Psoas muscle (tissue), 8 donors: ENCODE measurements at places on chromosomes 11 and 22. TPM values are rescaled to one million over a fixed set of nuclear protein-coding genes. Genes with fewer than 3 reads are reported as not detected.
A peak's percentile ranks its signal among the peaks of the same experiment; 100 is the strongest.

DNA sequence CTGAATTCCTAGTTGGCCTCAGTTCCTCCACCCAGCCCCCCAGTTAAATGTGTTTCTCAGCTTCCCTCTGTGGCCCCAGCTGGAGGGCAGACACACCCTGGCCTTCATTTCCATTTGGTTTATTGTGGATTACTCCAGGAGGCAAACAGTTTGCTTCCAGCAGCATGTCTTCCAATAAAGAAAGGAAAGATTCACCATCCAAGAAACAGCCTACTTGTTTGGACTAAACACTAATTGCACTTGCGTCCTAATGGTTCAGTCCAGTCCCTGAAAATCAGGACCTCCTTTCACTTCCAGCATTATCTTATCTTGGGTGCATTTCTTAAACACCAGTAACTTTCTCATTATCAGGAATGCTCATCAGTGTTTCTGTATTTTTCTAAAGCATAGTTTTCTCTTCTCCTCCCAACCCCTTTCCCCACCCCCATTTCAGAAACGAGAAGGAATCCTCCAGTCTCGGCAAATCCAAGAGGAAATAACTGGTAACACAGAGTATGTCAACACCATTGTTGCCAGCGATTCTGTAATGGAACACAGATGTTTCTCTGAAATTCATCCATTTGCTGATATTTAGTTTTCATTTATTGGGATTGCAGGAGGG lies 130.9 kb downstream of the PARVA start:
- no peak overlapping the region for H3K4me3 ChIP-seq
- peaks cover 2% of the 10 kb centered on the region for H3K4me1 ChIP-seq
- peak overlapping the region; percentile 36 for H3K27ac ChIP-seq
- peaks cover 3% of the 10 kb centered on the region for H3K36me3 ChIP-seq
- no peaks in the 10 kb centered on the region for H3K27me3 ChIP-seq

DNA sequence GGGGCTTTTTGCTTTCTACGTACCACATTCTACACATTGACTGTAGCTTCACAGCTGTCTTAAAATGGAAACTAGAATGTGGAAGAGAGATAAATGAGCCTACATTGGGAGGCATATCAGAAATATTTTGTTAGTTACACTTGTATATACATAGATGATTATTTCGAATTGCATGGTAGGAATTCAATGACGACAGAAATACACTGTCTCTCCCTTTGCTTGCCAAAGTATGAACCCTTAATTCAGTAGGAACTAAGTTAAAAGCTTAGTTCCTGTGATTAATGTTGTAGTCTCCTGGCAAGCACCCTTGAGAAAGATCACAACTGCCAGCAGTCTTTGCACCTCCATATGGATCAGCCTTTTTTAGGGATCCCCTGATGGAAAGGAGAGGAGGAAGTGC lies 10.1 kb downstream of the C11orf87 start:
- H3K27ac ChIP-seq, result no peak overlapping the region
- no peaks in the 10 kb centered on the region for H3K27me3 ChIP-seq
- DNase-seq, result no peak
- no peaks in the 10 kb centered on the region for H3K36me3 ChIP-seq
- H3K4me3 ChIP-seq, result no peak overlapping the region

DNA sequence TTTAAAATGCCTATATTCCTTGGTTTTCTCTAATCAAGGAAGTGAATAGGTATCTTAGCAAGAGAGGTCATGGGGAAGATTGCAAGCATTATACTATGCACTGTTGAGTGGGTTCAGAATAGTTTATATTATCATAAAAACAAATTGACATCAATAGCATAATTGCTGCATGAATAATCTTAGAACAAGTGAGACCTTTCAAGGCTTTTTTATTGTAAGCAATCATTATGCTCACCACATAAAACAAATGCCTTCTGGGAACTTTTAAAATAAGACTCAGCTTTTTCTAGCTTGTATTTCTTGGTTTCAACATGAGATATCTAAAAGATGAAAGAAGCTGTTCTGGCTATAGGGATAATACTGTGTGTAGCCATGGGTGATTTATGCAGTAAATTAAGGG lies 135.6 kb upstream of the ZC3H12C start:
- H3K36me3 ChIP-seq, result no peaks in the 10 kb centered on the region
- peaks cover 8% of the 10 kb centered on the region for H3K4me1 ChIP-seq
- H3K27ac ChIP-seq, result no peak overlapping the region
- H3K4me3 ChIP-seq, result no peak overlapping the region

GRCh38 chr22:42080287-42080686 lies 787 bp downstream of the SMDT1 start:
- H3K36me3 ChIP-seq, result peaks cover 46% of the 10 kb centered on the region
- H3K4me1 ChIP-seq, result peaks cover 42% of the 10 kb centered on the region
- peak overlapping the region; percentile 95 for H3K27ac ChIP-seq
- H3K27me3 ChIP-seq, result no peaks in the 10 kb centered on the region
- no peak for DNase-seq

- H3K4me3 ChIP-seq, result no peak overlapping the region
- H3K36me3 ChIP-seq, result peaks cover 91% of the 10 kb centered on the region
- no peaks in the 10 kb centered on the region for H3K27me3 ChIP-seq
- no peaks in the 10 kb centered on the region for H3K4me1 ChIP-seq
- H3K27ac ChIP-seq, result no peak overlapping the region
- no peak for DNase-seq
Observed at GRCh38 chr22:24046024-24046423, 34.9 kb downstream of the CABIN1 start.

The CATSPER1 gene
- not detected for total RNA-seq

The ACR gene
- 0.26 TPM for total RNA-seq

The MRGPRE gene
- total RNA-seq, result not detected

The CLCF1 gene
- total RNA-seq, result 0.95 TPM
